ENCODE measurements at places on chromosomes 4 and X.

DNA sequence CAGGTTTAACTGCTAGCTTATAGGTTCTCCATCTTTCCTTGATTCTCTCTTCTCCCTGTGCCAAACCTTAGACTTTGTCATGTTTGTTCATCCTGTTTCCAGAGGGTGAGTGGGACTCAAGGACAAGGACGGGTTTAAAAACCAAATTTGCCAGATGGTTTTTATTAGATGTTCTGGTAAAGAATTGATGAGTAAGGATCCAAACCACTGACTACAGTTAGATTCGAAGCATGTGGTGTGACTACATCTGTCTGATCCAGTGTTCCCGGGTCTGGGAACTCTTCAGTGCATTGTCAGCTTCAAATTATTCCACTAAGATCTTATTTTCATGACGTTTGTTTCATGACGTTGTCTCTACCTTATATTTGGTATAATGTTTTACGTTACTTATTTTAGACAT lies 37.5 kb downstream of the MTMR1 start:
- DNase-seq, result no peak

GRCh38 chr4:151850791-151851213 lies 90.0 kb upstream of the GATB start:
- DNase-seq, result no peak

GRCh38 chrX:22969411-22969810 lies 30.3 kb upstream of the DDX53 start:
- no peak for DNase-seq

DNA sequence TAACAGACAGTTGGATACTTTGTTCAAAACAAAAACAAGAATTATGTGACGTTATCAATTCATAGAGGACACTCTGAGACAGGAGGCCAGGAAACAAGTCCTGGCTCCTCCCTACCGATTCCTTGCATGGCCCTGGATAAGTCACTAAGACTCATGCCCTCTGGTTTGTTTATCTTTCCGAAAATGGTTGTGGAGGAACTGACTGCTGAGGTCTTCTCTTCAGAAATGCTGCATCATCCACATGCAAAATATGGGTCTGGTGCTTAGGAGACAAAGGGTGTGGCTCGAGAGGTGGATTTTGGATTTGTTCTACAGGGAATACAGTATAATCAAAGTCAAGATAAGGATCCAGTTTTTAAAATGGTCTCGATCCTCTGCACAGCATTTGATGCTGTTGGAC lies 130.9 kb downstream of the RELL1 start:
- no peak for DNase-seq

DNA sequence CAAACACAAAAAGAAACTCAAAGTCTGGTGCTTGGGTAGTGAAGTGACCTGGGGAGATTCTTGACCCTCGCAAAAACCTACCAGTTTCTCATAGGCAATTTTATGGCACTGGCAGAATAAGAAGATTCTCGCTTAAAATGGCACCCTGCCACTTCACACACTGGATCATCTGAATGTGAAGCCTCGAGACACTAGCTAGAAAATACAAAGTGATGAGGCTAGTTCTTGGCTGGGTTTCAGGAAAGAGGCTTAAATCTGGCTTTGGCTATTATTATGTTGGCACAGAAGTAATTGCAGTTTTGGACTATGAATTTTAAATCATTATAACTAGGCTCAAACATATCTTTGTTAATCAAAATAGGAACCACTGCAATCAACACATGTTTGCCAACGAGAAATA lies 634.7 kb upstream of the BOD1L1 start:
- DNase-seq, result no peak

DNA sequence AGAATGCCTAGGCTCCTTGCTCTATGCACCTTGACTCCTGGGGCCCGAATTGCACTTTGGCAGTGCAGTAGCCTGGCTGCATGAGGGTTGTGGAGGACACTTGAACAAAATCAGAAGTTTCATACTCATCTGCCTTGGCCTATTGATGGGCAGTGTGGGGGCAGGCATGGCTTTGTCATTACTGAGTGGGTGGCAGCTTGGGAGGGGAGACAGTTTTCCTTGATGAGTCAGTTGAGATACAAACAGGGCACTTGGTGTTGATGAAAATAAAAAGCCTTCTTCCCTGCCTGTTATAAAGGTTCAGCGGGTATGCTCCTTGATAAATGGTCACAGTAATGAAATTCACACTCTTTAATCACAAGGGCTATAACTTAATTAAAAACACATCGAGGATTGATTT lies 126.8 kb upstream of the MAMLD1 start:
- DNase-seq, result no peak

- DNase-seq, result no peak
Measured at GRCh38 chr4:140213749-140214148, 59.8 kb upstream of the MAML3 start.

DNA sequence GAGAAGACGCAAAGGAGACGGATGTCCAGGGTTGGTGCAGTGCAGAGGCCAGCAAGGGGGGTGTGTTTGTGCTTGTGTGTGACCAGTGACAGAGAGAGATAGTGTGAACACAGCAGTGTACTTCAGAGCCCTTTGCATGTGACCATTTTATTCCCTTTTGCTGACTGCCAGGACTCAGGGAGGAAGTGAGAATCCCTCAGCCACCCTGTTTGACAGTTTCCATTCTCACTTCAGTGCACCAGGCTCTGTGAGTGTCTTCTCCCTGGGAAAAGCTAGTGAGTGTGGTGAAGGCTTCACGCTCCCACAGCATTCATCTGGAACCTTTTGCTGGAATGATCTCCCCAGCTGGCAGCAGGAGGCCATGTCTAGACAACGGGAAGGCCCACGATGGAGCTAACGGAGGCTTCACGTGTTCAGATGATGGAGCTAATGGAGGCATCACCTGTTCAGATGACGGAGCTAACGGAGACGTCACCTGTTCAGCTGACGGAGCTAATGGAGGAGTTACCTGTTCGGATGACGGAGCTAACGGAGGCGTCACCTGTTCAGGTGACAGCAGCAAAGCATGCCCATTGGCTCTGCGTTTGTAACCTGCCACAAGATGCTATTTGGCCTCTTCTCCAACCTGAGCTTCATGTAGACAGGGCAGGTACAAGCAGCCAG lies 195.4 kb downstream of the AFAP1 start:
- DNase-seq, result no peak

DNA sequence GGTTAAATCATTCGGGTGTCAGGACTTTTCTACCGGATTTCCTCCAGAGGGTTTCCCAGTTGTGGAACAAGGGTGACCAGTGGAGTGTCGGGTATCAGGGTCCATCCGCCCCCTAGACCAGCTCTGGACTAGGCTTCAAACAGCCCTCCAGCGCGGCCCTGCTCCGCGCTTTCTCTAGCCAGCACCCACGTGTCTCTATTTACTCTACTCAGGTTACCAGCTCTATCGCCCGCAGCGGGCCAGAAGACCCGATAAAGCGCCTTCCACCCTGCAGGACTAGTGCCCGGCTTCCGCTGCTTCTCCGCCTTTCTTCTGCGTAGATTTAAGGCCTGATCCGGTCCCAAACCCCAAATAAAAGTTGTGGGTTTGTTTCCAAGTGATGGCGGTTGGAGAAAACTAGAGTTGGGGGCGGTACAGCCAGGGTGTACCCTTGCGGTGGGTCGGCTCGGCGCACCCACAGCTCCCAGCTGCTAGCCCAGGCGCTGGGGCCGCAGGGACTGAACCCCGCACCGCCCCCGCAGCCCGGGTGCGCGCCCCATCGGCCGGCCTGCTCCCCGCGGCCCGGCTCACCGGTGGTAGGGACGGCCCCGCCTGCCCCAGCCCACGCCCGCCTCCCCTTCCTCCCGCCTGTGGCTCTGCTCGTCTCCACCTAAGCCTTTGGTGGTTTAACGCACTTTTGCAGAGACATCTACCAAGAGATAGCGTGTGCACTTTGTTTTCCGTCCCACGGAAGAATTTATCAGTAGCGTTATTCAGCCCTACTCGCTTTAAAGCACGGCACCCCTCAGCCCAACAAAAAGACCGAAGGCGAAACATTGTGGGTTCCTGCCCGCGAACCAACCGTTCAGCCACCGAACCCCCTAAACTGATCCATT lies 2.1 kb downstream of the LEF1 start:
- peak; percentile 72 for DNase-seq

DNA sequence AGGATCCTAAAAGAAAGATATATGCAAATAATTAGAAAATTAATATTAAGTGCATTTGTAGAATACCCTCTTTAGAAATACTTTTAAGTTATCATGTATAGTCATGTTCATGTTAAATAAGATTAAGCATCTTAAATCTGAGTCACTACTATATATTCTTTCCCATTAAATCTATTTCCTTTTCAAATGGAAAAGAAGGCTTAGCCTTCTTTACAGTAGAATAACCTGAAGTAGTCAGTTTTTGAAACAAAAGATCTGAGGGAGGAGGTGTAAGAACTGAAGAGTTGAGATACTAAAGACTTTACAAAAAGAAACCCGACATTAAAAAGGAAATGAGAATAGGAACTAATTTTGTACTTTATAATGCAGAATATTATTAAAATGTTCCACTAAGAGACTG lies 14.7 kb upstream of the HSD17B13 start:
- no peak for DNase-seq

- no peak for DNase-seq
Measured at GRCh38 chr4:90845777-90846176, 718.6 kb downstream of the CCSER1 start.

GRCh38 chr4:39467464-39467863 lies 8.6 kb downstream of the LIAS start:
- DNase-seq, result no peak

DNA sequence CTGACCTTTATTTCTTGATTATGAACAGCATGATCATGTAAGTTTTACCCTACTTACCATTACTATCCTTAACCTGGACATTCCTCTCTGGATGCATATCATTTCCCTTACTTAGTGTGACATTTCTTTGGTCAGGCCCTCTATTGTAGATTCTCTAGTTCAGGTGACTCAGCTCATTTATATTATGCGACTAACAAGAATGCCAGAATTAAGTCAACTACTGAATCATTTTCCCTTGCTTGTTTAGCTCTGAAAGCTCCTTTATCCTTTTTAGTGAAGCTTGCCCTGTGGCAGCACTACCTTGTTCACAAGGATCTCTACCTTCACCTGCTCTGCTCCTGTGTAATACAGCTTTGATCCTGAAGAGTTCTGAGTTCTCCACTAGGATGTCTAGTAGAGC lies 15.1 kb upstream of the UGT2B17 start:
- DNase-seq, result no peak

GRCh38 chrX:11131146-11131545 lies 20.0 kb downstream of the HCCS start:
- no peak for DNase-seq

GRCh38 chr4:39568805-39569204 lies 41.6 kb upstream of the UGDH start:
- peak; percentile 27 for DNase-seq
